Inflammatory macrophage treated with lipopolysaccharide for 4 hours (primary cell): ENCODE measurements at places on chromosomes 12 and 14.
A peak's percentile ranks its signal among the peaks of the same experiment; 100 is the strongest.

- DNase-seq: no peak
Observed at GRCh38 chr12:69514111-69514510, 43.9 kb downstream of the FRS2 start.

DNA sequence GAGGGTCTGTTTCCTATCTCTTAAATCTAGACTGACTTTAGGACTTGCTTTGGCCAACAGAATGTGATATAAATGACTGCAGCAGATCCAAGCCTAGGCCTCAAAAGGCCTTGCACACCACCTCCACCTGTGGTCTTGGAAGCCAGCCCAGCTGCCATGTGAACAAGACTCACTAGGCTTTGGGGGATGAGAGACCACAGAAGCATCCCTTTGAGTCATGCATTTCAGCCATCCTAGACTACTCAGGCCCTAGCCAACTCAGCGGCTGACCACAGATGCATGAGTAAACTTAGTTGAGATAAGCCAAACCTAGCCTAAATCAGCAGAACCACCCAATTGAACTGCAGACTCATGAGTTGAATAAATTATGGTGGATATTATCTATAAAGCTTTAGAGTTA lies 87.7 kb downstream of the KCNH5 start:
- DNase-seq: no peak

- no peak for DNase-seq
Observed at GRCh38 chr14:80681651-80682050, 259.9 kb downstream of the CEP128 start.

- peak; percentile 30 for DNase-seq
Observed at GRCh38 chr12:51028813-51029150, 2.6 kb upstream of the SLC11A2 start.

- no peak for DNase-seq
Observed at GRCh38 chr12:95739561-95740313, 50.8 kb downstream of the NTN4 start.

GRCh38 chr14:103819503-103820307 lies 27.7 kb downstream of the PPP1R13B start:
- no peak for DNase-seq

DNA sequence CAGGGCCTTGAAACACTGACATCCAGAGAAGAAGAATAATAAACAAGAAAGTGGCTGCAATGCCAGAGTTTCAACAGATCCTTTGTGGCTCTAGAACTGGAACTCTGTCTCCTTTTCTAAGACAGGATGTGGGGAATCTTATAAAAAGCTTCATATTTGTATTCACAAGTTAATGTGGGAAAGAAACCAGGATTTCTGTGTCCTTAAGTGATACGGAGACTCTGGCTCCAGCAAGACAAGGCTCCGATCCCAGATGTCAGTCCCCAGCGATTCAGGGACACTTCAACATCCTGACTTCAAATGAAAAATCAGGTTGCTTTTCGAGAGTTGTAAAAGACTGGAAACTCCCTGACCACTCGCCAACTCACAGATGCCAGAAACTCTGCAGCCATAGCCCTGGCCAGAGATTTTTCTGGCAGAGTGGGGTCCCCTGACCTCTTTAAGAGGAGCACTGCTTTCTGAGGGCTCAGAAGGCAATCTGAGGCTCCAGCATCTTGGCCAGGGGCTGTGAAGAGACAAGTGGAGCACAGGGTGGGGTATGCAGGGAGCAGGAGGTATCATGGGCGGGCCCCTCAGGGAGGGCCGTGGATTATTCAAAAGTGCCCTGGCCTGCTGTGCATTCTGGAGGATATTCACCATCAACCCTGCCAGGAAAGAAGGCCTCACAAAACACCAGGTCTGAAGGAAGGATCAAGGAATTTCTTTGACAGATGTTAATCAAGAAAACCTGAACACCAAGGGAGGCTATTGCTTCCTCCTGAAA lies 53.3 kb downstream of the TMX1 start:
- no peak for DNase-seq

DNA sequence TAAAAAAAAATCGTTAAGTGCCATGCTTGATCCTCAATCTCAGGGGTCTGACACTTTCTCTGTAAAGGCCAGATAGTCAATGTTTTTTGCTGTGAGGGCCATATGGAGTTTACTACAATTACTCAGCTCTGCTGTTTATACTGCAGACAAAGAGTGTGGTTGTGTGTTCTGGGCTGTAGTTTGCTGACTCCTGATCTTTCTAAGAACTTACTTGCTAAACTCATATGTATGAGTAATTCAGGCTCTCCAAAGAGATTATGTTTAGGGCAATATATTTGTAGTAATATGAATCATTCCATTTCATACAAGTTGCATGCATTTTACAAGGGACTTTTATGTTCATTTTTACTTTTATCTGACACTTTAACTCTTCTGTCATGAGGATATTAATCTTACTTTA lies 188.2 kb downstream of the TMTC2 start:
- DNase-seq: peak; percentile 36

GRCh38 chr12:72031066-72031465 lies 92.4 kb downstream of the TPH2 start:
- DNase-seq: no peak

GRCh38 chr14:92431199-92431725 lies 82.3 kb upstream of the RIN3 start:
- no peak for DNase-seq

GRCh38 chr12:19819231-19819630 lies 379.9 kb downstream of the AEBP2 start:
- no peak for DNase-seq

- DNase-seq: no peak
Observed at GRCh38 chr14:74634964-74635363, 22.9 kb upstream of the LTBP2 start.

- no peak for DNase-seq
Observed at GRCh38 chr12:1466481-1467154, 127.8 kb downstream of the FBXL14 start.

DNA sequence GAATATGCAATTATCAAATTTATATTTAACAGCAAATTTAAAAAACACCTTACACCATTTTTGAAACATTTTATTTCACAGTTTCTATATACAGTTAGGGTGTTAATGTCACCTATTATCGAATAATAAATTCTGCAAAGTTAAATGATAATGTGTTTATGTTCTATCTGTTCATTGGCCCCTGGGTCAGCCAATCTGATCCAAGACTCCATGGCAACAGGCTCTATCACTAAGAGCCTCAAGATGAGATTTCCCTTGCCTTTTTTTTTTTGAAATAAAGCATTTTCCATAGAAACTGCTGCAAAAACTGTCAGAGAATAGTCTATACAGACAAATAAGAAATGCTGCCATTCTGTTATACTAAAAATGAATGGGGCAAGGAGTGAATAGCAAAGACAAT lies 83.2 kb upstream of the STAC3 start:
- DNase-seq: no peak

DNA sequence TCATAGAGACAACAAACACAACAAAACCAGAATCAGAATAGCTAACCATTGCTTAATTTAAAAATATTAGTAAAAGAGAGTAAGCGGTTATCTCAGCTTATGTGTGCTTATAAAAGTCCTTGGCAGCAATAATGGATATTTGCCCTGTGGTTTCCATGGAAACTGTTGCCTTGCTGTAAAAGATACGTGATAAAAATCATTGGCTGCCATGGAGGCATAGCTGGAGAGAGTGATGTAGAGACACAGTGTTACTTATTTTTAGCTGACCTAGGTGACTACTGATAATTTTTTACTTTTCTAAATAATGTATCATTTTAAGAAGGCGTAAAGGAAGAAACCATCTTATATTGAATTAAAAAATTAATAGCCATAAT lies 92.9 kb downstream of the ERC1 start:
- DNase-seq: no peak

- DNase-seq: no peak
Observed at GRCh38 chr12:104132351-104132956, 5.6 kb downstream of the NFYB start.

GRCh38 chr14:69877492-69877891 lies 1.7 kb upstream of the SMOC1 start:
- DNase-seq: peak; percentile 33

DNA sequence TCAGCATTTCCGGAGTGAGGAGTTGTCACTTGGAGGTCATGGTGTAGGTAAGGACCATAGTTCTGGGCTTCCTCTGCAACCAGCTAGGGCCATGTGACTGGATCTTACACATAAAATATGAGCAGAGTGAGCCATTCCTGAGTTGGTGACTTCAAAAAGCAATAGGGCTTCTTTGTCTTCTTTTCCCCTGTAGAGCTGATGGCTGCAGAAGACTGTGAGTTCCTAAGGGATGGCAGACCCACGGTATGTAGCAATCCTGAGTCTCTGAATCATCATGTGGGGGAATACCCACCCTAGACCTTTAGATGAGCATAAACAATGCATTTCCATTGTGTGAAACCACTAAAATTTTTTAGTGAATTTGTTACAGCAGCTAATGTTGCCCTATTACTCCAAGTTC lies 151.1 kb upstream of the TBX3 start:
- DNase-seq: peak; percentile 31

DNA sequence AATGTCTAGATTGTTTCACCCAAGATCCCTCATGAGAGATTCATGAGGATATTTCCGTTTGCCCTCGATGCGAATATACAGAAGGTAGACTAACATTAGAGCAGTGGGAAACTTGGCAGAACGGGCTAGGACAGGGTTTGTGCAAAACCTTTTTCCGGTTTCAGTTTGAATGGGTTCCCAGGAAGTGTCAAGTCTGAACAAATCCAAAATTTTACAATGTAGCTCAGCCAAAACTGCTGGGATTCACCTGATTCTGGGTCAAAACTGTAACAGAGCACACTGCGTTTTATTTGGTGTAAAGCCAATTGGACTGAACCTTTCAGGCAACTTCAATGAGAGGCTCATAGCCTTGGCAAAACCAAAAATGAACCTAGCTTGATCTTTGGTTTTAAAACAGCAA lies 337.8 kb upstream of the DIO2 start:
- DNase-seq: no peak

GRCh38 chr14:105095236-105095805 lies 30.1 kb upstream of the GPR132 start:
- DNase-seq: no peak

- DNase-seq: no peak
Observed at GRCh38 chr12:46963977-46964971, 115.1 kb upstream of the PCED1B start.

DNA sequence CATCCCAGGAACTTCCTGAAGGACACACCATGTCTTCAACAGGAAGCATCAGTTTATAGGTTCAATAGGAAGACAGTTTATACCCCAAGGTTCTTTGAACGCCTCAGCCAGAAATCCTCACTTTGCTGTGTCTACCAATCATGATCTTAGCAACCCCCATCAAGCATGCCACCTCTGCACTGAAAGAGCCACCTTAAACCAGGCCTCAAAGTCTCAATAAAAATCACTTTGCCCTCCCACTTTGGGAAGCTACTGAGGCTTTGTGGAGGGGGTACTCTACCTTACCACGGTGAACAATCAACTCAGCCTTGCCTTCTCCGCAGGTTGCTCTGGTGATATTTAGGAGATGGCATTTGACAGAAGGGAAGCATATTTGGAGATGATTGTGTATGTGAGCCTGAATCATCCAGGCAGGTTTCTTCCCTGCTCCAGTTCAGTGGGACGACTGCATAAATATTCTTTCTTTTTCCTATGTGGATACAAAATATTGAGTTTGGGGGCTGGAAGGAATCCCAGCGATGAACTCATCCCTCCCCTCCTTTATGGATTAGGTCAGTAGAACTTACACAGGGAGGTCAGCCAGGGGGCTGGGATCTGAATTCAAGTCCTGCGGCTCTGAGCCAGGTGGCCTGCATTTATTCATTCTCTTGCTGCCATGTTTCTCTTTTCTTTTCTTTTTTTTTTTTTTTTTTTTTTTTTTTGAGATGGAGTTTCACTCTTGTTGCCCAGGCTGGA lies 42.8 kb upstream of the VASH1 start:
- no peak for DNase-seq

DNA sequence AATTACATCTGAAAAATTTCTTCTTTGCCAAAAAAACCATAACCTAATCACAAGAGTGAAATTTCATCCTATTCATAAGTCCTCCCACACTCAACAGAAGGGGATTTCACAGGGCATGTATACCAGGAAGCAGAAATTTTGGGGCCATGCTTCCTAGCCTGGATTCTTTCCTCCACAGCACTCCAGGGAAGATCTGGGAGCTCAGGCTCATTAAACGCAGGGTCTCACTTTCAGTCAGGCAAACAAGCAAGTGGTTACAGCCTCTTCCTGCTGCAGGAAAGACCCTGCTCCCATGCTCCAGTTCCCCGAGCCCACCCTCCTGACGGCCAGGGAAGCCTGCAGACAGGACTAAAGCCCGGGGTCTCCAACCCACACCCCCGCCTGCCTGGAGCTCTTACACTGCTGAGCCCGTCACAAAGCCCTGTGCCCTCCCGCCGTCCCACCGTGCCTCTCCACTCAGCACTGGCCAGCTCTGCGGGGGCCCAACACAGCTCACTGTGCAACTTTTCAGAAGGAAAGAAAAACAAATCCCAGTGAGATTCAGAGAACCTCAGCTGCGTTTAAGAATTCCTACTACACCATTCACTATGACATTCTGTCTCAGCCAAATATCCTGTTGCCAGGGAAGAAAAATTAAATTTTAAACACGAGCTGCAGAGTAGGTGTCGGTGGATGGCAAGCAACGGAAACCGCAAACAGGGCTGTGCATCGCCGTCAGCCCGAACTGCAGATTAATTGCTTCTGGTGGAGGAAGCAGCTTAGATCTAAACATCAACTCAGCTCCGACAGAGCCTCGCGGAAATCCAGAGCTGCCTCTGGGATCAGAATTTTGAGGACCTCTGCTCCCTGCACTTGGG lies 106.7 kb upstream of the SFSWAP start:
- DNase-seq: peak; percentile 46

GRCh38 chr14:92414690-92415445 lies 91.9 kb downstream of the SLC24A4 start:
- DNase-seq: peak; percentile 91

DNA sequence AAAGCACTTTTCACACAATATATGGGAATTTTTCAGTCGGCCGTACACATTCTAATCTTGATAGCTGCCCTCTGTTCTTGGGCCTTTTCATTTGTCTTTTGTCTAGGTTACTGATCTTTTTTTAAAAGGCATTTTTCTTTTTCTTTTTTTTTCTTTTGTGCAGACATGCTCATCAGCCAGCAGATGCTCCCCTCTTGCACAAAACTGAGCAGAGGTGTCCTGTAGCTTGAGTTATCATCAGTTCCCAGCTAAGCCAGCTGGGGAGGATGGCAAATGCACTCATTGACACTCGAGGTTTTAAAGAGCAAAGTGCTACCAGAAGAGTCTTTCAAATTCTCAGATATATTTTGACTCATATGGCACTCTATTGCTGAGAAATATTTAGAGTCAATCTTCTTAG lies 913.9 kb upstream of the SEL1L start:
- DNase-seq: no peak

DNA sequence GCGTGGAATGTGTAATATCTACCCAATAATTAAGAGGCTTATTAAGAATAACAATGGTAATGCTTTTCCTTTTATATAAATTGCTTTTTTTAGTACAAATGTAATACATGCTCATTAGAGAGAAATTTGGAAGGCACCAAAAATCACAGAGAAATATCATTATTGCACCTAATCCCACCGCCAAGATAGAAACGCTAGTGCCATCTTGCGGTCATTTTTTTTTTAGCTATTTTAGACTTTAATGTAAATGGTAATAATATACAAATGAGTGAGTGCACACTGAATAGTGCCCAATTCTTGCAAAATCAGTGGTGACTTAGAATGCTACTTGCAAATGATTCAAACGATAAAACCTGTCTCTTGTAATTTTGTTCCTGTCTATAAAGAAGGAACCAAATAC lies 576.8 kb upstream of the TMEM132C start:
- DNase-seq: no peak

GRCh38 chr12:50633955-50634354 lies 129.2 kb downstream of the DIP2B start:
- DNase-seq: peak; percentile 23

- no peak for DNase-seq
Observed at GRCh38 chr12:103676893-103677292, 89.8 kb downstream of the STAB2 start.

- no peak for DNase-seq
Observed at GRCh38 chr14:96067985-96068930, 29.1 kb downstream of the C14orf132 start.
